Stimulated activated CD4-positive, alpha-beta T cell treated with anti-CD3 and anti-CD28 coated beads, Interleukin-4, amount 100 ng/mL, for 24 hours (primary cell): ENCODE measurements at places on chromosomes 7 and 10.

- no peak for DNase-seq
Measured at GRCh38 chr7:131636092-131636491, 79.7 kb upstream of the PODXL start.

- no peak for DNase-seq
Measured at GRCh38 chr7:44767912-44768627, 19.4 kb downstream of the ZMIZ2 start.

DNA sequence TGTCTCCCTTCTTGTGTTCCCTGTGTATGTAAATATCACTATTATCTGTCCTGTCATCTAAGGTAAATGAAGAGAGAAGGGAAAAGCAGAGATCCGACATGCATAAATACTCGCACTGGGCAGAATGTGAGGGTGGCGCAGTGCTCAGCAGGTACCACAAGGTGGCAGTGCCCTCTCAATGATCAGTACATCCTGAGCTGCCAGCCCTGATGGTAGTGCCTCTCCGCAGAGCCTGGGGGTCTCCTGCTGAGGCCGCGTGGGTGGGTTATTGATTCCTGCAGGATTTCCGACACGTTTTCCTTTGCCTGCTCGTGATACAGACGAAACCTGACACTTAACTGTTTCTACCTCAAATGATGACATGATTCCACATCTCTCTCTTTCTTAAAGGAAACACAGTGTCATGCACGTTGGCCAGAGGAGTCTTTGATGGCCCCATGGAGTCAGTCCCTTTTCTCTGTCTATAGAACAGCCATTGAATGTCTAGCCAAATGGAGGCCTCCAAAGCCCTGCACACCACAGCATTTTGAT lies 19.8 kb downstream of the RGR start:
- peak; percentile 74 for DNase-seq

DNA sequence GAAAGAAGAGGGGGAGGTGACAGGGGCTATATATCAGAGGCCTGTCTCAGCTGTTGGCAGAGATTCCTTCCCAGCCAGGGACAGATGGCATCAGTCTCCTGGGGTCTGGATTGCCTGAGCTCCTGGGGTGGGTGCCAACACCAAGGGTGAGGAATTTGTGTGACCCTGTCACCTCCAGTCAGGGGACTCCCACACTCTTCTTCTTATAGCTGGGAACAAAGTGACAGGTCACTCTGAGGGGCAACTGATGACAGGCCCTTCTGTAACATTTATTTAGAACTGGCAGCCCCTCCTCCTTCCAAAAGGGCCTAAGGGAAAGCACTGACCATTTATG lies 53.7 kb upstream of the DUSP5 start:
- DNase-seq = no peak

GRCh38 chr10:74934100-74934812 lies 107.9 kb downstream of the KAT6B start:
- no peak for DNase-seq

DNA sequence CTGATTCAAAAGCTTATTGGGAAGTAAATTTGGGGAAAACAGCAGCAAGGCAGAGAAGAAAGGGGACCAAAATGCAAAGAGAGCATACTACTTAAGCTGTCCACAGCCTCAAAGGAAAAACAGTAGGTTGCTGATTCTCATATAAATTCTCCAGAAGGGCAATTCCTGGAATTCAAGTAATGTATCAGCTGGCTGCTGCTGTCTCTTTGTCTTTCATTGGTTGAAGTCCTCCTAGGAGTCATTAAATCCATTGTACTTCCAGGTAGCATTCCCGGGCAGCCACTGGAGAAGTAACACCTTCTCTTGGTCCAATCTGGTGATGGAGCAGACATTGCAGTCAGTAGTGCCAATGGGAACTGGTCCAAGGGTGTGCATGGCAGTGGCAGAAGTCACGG lies 22.7 kb downstream of the BET1 start:
- no peak for DNase-seq

DNA sequence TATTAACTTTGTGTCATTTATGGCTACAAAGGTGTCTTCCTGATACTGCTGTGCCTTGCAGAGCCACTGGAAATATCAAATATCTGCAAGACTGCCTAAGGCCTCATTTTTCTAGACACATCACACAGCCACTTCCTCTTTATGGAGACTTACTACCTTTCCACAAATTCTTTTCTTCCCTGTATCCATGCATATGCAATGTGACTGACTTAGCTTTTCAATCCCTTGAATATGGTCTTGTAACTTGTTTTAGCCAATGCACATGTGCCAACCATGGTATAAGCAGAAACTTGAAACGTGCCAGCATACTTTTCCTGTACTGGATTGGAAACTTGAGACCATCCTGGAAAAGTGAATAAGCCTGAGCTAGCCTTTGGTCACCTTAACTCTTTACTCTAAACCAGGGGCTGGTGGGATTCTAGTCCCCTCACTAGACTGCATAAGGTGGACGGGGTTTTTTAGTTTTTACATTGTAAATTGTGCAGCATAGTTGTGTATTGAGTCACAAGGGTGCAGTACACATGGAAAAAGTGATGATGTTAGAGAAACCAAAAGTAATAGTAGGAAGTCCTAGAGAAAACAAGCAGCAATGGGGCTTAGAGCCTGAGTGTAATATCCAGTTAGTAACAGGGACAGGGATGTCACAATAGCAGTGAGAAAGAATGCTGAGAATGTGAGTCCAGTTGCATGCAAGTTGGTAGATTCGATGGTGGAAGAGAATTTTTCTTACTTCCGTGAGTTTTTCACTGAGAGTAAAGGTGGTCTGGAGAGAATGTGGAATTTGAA lies 879.5 kb downstream of the SORCS1 start:
- DNase-seq = no peak

GRCh38 chr10:132878730-132879407 lies 63.5 kb downstream of the CFAP46 start:
- DNase-seq = no peak

DNA sequence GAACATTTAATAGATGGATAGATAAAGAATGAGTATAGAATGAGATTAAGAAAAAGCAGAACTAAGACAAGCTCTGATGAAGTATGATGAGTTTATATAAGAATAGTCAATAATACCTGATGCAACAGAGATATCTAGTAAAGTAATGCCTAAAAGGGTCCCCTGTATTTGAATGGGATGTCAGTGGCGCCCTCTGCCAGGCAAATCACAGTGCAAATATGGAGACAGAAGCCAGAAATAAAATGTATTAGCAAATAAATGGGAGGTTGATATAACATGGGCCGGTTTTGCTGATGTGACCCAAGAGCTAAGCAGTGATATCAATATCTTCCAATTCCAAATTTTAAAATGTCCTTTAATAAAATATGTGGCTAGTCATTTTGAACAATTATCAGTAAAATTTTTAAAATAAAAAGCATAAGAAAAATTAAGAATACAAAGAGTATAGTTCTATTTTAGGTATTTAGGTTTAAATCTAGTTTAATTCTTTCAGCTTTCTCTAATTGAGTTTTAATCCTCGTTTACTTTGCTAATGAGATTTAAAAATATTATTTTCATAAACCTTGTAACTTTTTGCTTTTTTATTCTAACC lies 62.6 kb downstream of the ADK start:
- DNase-seq = peak; percentile 45

- DNase-seq = no peak
Measured at GRCh38 chr7:363626-364025, 73.7 kb downstream of the FOXL3 start.

- no peak for DNase-seq
Measured at GRCh38 chr10:100838986-100839385, 73.8 kb upstream of the SLF2 start.

DNA sequence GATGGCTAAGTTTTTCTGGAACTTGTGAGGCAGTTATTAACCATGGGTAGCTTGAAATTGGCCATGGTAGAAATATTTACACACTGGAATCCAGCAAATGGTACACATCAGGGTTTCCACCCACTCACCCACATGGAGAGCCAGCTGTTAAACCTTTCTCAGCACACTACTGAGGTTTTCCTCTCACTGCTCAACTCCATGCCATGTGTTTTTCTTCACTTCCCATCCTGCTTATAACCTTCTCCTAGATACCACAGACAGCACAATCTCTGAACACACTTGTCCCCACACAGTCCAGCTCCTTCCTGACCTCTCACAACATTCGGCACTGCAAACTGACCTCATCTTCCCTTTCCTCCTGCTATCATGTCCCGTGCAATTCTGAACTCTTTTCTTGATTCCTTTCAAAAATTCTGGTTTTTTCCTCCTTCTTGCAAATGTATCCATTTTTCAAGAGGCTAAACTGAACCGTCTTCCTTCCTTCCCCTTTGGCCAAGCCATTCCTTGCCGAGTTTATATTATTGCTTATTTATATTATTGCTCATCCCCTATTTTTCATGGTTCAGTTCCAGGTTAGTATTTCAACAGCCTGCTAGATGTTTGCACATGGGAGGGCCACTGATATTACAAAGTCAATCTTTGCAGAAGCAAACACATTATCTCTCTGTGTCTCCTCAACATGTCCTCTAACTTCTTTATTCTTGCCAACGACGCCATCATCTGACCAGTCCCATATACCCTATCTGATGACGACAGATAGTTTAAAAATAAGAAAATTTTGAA lies 606.4 kb downstream of the SORCS1 start:
- DNase-seq = no peak

- DNase-seq = no peak
Measured at GRCh38 chr10:77702166-77702565, 64.6 kb upstream of the KCNMA1 start.

DNA sequence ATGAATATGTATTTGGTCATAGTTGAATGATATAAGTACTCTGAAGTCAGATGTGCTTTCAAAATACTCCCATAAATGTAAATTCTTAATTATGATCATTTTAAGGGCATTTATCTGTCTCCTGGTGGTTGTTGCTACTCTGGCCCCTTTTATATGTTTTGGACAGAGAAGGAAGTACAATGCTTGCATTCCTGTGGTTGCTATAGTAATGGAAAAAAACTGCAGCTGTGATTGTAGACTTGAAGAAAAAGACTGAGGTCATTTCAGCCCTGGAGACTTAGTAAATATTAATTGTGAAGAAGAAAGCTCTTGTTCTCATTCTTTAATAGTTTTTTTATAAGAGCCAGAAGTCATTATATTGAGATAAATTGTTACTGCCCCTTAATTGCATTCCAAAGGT lies 70.2 kb upstream of the FERD3L start:
- DNase-seq = no peak

DNA sequence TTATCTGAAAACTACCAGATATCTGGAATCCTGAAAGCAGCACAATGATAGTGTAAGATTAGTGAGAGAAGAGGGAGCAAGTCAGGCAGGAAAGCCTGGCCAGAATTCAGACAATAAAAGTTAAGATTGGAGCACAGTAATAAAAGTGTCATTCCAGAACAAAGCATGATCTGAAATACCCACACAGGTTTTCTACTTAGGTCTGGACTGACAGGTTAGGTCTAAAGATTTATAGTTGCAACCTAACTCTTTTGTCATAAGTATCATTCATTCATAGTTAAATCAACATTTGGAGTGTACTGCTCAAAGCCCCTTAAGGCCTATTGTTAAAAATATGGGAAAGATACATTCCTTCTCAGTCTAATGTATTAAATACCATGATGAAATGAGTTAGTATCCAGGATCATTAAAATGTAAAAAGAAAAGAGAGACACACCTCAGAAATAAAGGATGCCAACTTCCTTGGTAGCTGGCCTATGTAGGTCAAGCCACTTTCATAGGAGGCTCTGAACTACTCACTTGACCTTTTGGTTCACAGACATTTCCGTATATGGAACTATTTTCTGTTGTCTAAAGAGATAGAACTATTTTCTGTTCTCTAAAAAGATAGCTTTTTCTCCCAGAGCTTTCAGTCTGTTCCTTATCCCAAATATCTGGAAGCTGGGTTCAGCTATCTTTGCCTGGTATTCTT lies 105.2 kb downstream of the FAS start:
- no peak for DNase-seq

DNA sequence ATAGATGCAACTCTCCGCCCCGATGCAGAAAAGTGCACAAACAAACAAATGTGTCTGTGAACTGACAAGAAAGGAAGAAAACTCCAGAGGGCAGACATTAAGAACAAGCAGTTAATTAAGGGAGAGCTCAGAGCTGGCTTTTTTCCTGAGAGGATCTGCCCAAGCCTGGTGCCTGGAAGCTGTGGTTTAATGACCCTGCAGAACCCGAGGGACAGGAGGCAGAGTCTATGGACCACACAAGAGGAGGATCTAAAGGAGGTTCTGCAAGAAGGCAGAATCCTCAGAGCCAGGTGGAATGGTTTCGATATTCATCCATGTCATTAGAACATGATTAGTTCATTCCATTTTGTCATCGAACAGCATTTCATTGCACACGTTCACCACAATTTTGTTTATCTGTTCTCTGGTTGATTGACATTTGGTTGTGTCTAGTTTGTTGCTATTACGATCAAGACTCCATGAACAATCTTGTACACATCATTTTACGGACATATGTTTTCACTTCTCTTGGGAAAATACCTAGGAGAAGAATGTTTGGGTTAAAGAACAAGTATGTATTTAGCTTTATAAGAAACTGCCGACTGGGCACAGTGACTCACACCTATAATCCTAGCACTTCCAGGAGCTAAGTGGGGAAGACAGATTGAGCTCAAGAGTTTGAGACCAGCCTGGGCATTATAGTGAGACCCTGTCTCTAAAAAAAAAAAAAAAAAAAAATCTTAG lies 560.2 kb downstream of the CALN1 start:
- DNase-seq = no peak

DNA sequence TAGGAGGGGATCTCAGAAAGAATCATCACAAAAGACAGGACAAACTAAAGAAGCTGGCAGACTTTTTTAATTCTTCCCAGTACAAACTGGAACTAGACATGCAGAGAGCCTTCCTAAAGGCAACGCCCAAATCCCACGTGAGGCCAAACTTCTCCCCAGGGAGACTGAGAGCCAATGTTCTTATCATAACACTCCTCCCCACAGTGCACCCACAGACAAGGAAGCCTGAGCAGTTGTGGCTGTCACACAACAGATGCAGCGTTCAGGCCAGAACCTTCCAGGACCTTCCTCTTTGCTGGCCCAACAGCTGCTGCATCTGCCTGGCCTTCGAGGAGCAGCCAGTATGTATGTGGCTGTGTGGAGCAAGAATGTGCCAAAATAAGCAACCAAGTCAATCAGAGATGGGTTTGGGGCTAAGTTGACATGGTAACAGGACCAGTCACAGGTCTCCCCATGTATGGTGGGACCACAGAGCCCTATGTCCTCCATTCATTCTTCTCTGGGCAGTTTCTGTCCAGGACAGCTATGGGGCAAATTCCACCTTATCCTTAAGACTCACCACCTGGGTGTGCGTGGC lies 34.9 kb downstream of the SRPK2 start:
- no peak for DNase-seq

DNA sequence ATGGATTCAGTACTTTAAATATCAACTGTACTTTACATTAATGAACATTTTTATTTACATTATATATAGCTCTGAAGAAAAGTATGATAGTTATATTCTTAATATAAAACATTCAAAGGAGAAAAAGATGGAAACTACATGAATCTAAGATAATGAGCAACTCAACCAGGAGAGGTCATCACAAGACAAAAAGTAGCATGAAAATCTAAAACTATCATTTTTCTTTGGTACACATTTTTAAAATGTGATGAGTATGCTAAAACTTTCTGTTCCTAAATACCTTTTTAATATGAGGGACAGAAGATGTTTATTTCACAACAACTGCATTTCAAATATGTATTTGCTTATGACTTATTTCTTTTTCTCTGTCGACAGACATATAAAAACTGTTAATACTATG lies 2.4 kb downstream of the CNTNAP2 start:
- no peak for DNase-seq

GRCh38 chr10:46553238-46554049 lies 3.0 kb downstream of the GPRIN2 start:
- peak; percentile 4 for DNase-seq
